ENCODE measurements at places on chromosomes 13 and 19.

- no peak for DNase-seq
These were observed 4.6 kb downstream of the NECTIN2 start for GRCh38 chr19:44850641-44851109.

DNA sequence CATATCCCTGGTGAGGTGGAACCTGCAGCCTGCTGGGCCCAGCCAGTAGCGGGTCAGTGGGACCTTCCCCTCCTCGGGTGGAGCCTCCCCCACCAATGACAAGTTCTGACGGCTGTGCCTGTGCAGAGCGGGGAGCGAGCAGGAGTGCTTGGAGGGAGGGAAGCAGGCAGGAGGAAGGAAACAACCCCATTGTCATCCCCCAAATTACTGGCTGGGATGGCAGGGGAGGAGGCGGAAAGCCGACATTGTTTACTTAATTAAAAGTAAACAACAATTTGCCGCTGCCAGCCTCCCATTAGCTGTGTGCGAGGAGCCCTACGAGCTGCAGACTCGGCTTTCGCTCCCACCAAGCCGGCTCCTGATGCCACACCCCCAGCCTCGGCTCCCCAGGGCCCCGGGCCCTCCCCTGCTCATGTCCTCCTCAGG lies 45.5 kb downstream of the LYL1 start:
- no peak for DNase-seq

GRCh38 chr19:28949027-28949426 lies 263.9 kb downstream of the UQCRFS1 start:
- DNase-seq: no peak

DNA sequence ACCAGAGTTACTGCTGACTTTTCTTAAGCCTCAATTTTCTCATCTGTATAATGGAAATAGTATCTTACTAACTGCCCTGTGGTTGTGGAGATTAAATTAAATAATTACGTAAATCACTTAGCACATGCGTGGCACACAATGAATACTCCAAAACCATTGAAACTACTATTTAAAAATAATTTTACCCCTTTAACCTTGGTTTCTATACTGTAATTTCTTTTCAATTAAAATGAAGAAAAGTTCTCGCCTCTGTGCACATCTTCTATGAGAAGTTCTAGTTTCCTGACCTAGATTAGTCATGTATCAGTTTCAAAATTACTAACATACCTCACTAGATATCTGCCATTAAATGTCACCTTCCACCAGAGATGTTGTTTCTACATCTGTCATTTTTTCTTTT lies 5.7 kb downstream of the SLITRK1 start:
- DNase-seq: no peak

- DNase-seq: no peak
These were observed 1.1 kb downstream of the RYR1 start for GRCh38 chr19:38434549-38435051.

All from NCI-H446 treated with DMSO at 0.1 percent for 48 hours (cell line).